ENCODE measurements at places on chromosomes 1 and 21.

GRCh38 chr1:9960011-9960410, 16.7 kb downstream of the NMNAT1 start:
- no peak for DNase-seq

DNA sequence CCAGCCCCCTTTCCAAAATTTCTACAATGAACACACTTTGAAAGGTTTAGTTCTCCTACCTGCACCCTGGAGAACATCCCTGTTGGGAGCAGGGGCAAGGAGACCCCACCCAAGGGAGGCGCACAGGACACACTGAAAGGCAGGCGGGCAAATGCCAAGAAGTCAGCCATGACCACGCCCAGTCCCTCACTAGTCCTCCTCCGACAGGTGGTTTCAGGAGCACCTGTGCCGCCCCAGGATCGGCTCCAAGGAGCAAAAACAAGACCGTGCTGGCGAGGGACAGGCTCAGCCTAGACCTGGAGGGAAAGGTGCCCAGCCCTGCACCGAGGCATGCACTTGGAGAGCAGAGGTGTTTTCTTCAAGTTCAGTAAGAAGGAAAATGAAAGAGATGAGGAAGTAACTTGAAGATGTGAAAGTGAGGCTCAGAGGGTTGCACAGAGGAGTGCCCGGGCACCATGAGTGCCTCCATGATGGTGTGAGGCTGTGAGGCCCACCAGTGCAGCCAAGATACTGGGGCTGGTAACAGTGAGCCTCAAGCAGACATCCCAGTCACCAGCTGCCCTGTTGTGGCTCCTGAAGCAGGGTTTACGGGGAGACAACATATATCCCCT, 19.6 kb upstream of the NADK start:
- no peak for DNase-seq

DNA sequence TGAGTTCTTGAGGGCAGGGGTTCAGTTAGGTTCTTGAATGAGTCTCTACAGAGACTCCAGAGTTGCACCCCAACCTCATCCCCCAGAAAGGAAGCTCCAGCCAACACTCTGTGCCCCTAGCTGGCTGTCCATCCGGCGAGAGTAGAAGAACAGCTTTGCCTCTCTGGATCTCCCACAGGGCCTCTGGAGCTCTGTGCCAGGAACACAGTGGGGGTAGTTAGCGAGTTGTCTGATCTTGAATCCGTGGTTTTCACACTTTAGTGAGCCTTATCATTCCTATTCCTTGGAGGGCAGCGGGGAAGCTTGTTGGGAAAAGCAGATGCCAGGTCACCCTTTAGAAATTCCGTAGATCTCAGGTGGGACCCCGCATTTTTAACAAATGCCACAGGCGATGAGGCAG, 45.0 kb downstream of the STUM start:
- no peak for DNase-seq

- peak; percentile 88 for DNase-seq
Measured at GRCh38 chr1:33228935-33229487, 27.3 kb upstream of the ZNF362 start.

GRCh38 chr1:203289982-203290260, 15.4 kb upstream of the BTG2 start:
- no peak for DNase-seq

- peak; percentile 79 for DNase-seq
Measured at GRCh38 chr1:32892368-32893197, 6.3 kb downstream of the HPCA start.

- DNase-seq = peak; percentile 88
Measured at GRCh38 chr1:151443846-151444782, 15.2 kb downstream of the POGZ start.
